ENCODE measurements at places on chromosomes 1 and 21.
A peak's percentile ranks its signal among the peaks of the same experiment; 100 is the strongest.

DNA sequence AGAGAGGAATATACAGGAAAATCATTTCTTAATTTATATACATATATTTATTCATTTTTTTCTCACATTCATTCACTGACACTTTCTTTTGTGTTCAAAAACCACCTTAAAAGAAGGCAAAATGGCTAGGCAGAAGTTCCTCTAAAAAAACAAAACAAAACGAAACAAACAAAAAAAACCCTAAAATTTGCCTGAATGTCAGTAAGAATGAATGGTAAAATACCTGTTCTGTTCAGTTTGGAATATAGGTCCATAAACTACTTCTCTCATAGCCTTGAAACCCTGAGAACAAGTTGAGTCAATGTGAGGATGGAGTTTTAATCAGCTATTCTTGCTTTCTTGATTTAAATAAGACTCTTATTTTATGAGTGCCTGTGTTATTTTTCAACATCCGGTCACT lies 14.7 kb upstream of the ALG6 start:
- no peak for DNase-seq

DNA sequence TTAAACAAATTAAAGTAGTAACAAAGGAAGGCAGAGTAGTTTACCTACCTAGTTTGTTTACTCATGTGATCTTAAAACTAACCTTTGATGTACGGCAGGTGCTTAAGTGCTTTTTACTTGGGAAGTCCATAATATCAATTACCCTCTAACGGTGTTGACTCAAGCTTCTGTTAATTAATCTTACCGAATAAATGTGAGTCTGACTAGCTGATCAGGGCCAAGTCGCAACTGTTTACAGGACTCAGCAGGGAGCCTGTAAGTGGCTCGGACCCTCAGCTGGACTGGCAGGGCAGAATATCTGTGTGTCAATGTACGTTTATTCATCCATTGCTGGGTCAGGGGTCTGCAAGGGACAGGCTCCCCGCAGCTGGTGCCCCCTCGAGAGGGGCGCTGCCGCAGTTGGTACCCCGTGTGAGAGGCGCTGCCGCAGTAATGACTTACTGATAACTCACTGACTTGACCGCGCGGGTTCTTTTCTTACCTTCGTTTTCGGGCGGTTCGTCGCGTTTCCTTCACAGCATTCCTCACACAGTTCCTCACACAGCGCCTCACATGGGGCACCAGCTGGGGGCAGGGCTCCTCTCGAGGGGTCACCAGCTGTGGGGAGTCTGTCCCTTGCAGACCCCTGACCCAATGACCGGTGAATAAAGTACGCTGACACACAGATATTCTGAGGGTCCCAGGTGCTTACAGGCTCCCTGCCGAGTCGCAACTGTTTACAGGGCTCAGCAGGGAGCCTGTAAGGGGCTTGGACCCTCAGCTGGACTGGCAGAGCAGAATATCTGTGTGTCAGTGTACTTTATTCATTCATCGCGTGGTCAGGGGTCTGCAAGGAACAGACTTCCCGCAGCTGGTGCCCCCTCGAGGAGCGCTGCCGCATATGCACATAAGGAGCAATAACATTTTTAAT lies 3.0 kb downstream of the FMO1 start:
- peak; percentile 52 for DNase-seq

- no peak for DNase-seq
Measured at GRCh38 chr1:60904099-60904851, 178.1 kb upstream of the NFIA start.

DNA sequence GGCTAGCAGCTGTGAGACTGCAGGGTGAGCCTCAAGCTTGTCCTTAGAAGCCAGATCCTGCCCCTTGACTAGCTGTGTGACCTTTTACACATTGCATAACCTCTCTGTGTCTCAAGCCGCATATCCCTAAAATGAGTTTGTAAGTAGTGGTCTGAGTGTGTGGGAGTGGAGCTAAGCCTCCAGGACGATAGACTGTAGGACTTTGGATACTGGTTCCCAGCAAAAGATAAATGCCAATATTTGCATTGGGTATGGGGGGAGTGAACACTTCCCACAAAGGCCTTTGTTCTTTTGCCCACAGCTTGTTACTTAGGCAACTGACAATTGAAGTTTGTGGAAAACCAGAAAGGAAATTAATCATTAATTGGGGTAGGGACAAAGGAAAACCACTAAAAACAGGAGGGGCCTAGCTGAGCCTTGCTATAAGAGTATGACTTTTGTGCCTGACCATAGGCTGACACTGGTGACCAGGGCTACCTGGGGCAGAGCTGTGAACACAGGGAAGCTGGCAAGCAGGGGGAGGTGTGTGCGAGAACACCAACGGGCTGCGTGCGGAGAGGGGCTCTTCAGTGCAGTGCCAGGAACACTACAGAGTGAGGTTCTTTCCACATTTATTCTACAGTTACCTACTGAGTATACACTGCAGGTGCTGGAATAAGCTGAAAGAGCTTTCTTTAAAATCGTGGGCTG lies 102.4 kb upstream of the ETV3 start:
- DNase-seq: no peak

GRCh38 chr1:240111558-240111957 lies 19.9 kb downstream of the FMN2 start:
- DNase-seq: no peak

- no peak for DNase-seq
Measured at GRCh38 chr1:43789604-43790550, 82.5 kb downstream of the ST3GAL3 start.

All from endothelial cell (in vitro differentiated cells).